Muscle of arm (tissue), 14 donors: ENCODE measurements at places on chromosomes 2 and 18. TPM values are rescaled to one million over a fixed set of nuclear protein-coding genes. Genes with fewer than 3 reads are reported as not detected.

GRCh38 chr2:45028276-45028675 lies 19.0 kb upstream of the SIX2 start:
- no peak for DNase-seq

DNA sequence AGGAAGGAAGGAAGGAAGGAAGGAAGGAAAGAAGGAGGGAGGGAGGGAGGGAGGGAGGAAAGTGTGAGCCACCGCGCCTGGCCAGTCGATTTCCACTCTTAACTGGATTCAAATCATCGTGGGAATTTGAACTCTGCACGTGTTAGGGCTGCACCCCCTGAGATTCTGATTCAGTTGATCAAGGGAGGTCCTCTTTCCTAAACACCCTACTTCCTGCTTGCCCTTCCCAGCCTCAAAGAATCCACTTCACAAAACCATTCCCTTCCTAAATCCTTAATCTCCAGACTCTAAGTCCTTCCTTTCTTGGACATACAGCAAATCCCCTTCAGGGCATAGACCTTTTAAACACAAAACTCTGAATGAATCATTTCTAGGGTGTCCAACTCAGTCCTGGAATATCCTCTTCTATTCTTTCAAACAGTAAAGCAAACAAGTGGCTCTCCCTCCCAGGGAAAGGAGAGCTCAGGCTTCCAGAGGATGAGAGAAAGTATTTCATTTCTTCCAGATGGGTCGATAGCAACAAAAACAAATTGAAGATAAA lies 68.2 kb upstream of the MBOAT2 start:
- DNase-seq: no peak

Gene UPP2
- 0.06 TPM for polyA plus RNA-seq

DNA sequence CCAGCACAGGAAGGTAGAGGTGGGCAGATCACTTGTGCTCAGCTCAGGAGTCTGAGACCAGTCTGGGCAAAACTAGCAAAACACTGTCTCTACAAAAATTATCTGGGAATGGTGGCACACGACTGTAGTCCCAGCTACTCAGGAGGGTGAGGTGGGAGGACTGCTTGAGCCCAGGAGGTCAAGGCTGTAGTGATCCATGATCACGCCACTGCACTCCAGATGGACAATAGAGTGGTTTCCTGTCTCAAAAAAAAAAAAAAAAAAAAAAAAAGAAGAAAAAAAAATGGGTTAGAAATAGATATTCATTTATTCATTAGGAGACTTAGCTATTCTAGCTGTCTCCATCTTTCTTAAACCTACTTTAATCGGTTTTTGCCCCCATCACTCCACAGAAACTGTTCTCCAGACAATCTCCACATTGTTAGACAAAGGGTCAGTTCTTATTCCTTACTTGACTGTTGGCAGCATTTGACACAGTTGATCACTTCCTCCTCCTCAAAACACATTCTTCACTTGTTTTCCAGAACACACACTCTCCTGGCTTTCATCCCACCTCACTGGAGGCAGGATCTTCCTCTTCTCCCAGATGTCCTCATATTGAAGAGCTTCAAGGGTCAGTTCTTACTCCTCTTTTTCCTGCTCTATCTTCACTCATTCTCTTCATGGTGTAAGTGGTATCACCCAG lies 103.1 kb downstream of the DTNB start:
- peak; percentile 37 for DNase-seq

- no peak for DNase-seq
Observed at GRCh38 chr2:85852937-85853498, 35.8 kb downstream of the ST3GAL5 start.

Gene EGR4
- not detected for polyA plus RNA-seq

DNA sequence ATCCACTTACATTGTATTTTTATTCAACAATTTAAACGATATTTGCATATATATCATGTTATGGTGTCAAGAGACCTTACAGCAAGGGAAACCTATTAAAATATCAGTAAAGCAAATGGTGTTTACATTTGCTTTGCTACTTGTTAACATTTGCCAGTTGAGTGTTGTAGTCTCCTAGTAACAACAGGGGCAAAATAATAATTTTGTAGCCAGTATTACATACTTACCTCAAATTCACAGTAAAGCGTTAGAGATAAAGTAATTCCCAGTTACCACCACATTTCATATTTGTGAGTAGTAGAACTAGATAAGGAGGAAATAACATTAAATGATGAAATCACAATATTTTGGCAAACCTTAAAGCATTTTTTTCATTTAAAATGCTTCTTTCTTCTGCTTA lies 71.3 kb downstream of the FASTKD2 start:
- DNase-seq: no peak

Gene GPR55
- 0.06 TPM for polyA plus RNA-seq

DNA sequence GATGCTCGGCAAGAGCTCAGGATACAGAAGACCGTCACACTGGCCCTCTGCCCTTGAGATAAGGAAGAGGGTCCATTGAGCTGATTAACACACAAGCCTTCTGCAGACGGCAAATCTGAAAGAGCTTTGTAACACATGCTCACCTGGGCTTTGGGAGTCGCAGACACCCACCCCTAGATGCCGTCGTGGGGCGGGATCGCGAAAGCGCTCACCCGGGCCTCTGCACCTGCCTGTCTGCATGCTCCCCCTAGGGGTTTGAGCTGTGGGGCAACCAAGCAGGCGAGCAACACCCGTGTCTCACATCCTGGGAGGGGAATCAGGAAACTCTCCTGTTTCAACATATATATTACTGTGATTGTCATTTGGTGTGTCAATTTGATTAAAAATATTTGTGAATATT lies 99.8 kb upstream of the KCNH7 start:
- no peak for DNase-seq

GRCh38 chr2:99648178-99648844 lies 158.5 kb upstream of the REV1 start:
- DNase-seq: peak; percentile 43

DNA sequence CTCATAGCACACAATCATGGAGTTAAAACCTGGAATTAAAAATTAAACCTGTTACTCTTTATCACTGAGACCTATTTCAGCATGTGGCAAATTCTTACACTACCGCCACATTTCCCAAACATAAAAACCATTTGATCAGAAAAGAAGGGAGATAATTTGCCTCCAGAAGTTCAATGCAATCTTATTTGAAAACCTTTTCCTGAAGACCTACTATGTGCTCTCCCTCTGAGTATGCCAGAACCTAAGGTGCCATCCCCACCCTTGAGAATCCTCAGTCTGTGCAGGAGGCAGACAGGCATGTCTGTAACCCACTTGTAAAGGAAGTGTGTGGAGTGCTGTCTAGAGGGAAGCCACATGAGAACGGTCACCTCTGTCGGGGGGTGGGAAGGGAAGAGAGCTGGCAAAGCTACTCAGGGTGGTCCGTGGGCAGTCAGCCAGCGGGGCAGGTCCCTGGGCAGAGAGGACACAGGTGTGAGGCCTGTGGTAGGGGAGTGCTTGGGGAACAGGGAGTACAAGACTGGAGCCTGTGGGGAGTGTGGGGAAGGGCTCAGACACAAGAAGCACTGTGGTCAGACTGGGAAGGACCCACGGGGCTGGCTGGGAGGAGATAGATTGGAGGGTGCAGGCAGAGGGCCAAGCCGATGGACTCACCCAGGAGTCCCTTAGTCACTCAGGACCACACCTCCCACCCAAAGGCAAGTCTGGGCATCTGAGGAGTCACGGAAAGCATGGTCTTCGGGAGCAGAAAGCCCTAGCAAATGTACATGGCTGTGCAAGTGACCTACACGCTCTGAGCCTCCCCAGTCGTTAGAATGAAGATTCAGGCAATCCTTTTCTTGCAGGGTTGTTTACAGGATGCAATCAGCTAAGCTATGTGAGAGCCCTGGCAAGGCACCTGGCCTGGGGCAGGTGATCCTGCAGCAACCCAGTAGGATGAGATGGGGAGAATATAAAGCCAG lies 22.8 kb downstream of the CRACDL start:
- DNase-seq: no peak
